CMK (cell line): ENCODE measurements at places on chromosomes 2 and 18.

DNA sequence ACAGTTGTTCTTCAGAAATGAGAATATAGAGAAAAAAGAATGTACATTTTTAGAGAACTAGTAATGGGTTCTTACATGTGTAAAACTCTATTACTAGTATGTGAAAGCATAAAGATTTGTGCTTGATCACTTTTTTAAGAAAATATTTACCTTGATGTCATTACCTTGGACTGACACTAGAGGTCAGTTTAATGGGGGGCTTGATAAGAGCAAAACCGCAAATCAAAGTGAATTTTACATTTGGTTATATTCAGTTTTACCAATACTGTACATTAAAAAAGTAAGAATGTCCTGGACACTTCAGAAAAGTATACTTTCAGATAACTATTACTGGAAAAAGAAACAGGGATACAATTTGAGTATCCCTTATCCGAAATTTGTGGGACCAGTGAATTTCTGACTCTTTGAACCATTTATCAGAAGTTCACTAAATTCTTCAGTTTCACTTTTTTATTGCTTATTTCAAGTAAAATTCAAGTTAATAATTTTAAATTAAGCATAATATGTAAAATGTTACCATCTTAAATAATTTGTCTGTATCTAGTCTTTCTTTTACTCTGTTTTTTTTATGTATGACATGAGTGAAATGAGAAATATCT lies 1149.5 kb downstream of the DSC3 start:
- DNase-seq = no peak

- no peak for DNase-seq
These were observed 67.6 kb downstream of the OLA1 start for GRCh38 chr2:174180726-174181236.

DNA sequence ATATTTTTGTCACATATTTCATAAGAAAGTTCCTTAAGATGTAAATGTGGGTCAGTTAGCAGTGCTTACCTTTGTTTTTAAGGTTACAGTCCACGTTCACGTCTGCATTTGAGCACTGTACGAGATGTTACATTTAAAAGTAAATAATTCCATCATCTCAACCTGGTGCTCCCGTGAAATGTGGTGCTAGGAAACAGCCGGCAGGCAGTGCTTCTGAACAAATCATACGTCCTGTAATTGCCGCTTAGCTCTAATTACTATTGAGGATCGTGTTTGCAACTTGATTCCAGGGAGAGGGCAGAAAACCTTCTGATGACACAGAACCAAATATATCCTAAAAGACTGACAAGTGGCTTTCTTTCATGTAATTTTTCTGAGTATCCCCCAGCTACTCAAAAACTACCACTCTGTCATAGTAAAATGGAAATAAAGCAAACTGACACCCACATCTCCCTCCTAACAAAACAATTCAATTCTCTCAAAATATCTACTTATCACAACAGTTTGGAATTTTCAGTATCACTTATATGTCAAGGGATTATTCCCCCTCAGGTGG lies 297.8 kb upstream of the SESTD1 start:
- no peak for DNase-seq

DNA sequence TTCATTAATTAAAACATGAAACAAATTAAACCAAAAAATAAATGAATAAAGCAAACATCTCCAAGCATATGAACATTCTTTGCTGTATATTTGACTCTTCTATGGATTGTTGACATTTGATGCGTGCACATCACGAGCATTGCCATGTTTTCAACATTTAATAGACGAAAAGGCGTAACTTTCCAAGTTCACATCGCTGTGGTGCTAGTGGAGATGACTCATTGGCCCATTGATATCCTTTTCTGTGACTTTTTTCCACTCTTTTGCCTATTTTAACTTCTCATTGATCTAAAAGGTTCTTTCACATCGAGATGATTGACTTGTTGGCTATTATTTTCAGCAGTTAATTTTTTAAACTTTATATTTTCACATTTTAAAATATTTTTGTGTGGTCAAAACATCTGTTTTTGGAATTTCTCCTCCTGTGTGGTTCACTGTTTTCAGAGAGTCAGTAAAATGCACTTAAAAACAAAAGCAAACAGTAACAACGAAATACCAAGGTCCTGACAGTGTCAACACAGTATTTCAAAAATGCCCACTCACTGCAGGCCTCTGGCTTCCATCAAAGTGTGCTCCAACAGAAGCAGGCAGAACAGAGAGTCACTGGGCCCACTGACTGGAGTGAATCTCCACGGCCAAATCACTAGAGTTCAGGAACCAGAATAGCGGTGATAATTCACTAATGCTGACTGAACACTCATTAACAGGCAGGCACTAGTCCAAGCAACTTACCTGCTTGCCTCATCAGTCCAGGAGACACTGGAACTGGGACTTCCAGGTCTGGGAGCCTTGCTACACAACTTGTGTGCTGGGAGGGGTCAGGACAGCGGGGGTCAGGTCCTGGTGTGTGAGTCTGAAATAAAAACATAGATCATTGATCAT lies 372.2 kb upstream of the SMIM21 start:
- no peak for DNase-seq

DNA sequence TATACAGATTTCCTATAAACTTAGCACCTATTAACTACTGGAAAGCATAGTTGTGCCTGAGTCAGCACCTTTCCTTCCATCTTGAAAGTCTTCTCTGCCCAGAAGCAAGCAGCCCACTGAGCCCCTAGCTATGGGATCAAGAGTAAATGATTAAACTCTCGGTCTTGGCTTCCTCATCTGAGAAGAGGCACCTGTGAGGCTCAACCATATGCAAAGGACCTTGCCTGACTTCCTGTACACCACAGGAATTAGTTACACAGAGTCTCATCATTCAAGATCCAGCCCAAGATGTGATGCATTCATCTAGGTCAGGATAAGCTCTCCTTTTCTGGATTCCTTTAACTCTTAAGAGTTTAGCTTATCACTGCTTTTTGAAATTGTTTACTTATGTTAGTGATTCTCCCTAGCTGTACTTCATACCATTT lies 96.0 kb downstream of the CDH2 start:
- no peak for DNase-seq

DNA sequence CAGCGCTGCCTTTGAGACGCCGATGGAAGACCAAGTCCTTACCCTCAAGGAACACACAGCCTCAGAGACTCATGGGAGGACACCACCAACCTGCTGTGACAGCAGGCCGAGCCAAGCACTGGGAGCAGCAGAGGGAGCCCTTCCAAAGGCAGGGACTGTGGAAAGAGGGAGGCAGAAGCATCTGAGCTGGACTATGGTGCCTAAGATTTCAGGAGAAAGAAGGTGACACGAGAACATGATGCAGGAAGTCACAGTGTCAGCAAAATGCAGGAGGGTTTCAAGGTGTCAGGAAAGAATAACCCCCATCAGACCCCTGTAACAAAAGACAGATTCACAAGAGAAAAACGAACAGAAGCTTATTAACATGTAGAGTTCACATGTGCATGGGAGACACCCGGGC lies 24.2 kb upstream of the COX7A2L start:
- no peak for DNase-seq

- DNase-seq = no peak
These were observed 575 bp downstream of the TMEM150A start for GRCh38 chr2:85601771-85602475.

DNA sequence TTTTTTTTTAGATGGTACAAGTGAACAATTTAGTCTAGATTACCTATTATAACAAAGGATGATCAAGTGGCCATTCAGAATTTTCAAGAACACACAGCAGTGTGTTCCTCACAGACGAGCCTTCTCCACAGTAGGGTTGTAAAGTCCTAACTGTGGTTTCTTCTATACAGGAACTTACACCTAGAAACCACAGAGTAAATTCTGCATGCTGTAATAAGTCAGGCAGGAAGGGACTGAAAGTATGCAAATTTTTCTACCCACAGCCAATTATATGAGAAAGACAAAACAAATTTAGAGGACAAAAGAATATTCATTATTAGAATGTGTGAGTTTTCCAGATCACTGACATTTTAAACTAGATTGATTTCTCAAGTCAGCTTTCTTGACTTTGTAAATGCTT lies 99.5 kb downstream of the RBMS1 start:
- no peak for DNase-seq

- DNase-seq = no peak
These were observed 54.7 kb upstream of the B3GNT2 start for GRCh38 chr2:62141142-62141740.
